CD4-positive, alpha-beta T cell treated with Interleukin-6 at 100 ng/mL for 8 hours (primary cell): ENCODE measurements at places on chromosomes 2 and 18.

DNA sequence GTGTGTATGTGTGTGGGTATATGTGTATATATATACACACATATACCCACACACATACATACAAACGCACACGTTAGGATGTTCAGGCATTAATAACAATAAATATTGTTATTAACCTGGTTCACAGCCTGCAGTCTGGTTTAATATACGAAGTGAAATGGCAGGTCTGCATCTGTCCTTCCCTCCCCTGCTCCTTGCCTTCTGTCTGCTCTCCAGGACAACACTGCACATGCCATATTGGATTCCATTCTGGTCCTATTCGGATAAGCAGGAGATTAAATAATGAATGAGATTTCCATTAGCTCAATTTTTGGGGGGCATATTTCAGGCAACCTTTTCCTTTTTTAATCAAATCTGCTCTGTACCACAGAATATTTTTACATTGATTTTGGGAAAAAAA is 158.0 kb downstream of the CELF4 start:
- no peak for DNase-seq

- DNase-seq, result no peak
These were observed 148.7 kb upstream of the ITGA6 start for GRCh38 chr2:172278667-172279066.

DNA sequence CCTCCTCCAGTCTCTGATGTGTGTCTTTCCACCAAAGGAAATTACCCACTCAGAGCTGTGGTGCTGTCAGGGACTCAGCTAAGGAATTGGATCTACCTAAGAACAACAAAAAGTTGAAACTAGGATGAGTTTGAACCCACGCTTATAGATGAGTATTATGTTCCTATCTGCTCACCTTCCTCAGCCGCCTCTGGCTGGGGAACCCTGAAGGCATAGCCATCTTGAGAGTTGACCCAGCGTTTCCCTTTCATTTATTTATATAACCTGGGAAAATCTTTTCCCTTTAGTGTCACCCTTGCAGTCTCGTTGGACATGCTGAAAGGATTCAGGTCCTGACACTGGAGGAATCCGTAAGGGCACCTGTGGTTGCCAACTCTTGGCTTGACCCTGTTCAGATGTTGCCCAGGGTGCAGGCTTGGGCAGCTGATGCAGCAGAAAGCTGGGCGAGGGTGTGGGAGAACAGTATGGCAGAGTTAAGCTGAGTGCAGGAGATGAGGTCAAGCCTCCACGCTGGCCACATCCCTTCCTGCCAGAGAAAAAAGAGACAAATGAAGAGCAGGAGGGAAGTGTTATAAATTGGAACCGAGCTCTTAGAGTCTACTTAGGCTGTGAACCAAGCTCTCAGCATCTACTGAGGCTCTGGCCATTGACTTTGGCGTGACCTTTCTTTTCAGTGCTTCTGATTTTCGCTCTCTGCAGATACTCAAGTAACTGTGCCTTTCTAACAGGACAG is 1.9 kb downstream of the CDH20 start:
- DNase-seq, result no peak

DNA sequence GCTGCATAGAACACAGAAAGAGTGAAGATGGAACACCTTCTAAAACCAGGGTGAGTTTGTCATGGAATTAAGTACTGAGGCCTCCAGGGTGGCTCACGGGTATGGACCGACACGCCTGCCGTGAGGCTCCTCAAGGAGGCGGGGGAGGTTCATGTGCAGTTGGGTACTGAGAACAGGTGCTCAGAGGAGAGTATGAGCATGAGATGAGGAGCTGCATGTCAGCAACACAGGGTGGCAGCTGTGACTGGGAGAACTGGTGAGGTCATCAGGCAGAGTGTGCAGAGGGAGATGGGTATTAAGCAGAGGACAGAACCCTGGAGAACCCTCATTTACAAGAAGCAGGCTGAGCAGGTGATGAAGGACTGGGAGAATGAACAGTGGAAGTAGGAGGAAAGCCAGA is 63.2 kb upstream of the KLHL29 start:
- DNase-seq, result no peak

- no peak for DNase-seq
These were observed 466.6 kb upstream of the TNP1 start for GRCh38 chr2:217326238-217327022.

- DNase-seq, result peak; percentile 3
These were observed 1.1 kb downstream of the NPC1 start for GRCh38 chr18:23585007-23585871.

DNA sequence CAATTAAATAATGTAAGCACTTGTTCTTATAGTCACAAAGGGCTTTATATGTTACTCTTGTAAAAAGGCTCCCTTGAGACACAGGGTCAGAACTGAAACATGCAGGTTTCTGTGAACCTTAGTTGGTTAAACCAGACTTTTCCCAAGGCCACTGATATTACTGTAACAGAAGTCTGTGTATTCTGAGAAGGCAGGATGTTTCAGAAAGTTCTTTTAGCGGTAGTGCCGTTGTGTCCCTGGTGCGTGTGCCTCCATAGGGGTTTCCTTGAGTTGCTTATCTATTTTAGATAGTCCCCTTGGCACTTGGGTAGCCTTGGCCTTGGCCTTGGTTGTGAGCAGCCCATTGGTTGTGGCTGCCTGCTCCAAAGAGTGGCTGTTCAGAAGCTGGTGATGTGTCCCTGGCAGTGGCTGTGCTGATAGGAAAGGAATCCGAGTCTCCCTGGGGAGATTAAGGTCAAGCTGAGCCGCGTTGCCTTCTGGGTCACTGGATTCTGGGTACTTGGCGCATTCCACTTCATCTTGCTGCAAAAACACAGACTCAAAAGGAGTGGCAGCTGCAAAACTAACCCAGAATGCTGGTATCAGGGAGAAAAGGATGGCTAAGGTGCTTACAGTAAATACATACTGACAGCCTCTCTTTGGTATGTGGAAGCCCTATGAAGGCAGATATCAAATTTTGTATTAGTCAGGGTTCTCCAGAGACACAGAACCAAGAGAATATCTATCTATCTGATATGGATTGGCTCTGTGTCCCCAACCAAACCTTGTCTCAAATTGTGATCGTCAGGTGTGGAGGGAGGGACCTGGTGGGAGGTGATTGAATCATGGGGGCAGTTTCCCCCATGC is 69.7 kb downstream of the FHOD3 start:
- DNase-seq, result no peak
